Breast epithelium (tissue), 4 donors: ENCODE measurements at places on chromosomes 1 and 21. TPM values are rescaled to one million over a fixed set of nuclear protein-coding genes. Genes with fewer than 3 reads are reported as not detected.

- no peaks in the 10 kb centered on the region for H3K27me3 ChIP-seq
- peak overlapping the region; percentile 72 for H3K27ac ChIP-seq
- no peak for DNase-seq
- no peak overlapping the region for H3K4me3 ChIP-seq
- H3K4me1 ChIP-seq = peaks cover 10% of the 10 kb centered on the region
These were observed 224.0 kb downstream of the FGGY start for GRCh38 chr1:59520827-59521418.

- no peak within 1 kb of the TSS for H3K27ac ChIP-seq
- no peaks in the 10 kb centered on the region for H3K36me3 ChIP-seq
- H3K27me3 ChIP-seq = peaks cover 16% of the 10 kb centered on the region
- DNase-seq = no peak
- no peaks in the 10 kb centered on the region for H3K4me1 ChIP-seq
- peak within 1 kb of the TSS; percentile 36 for H3K4me3 ChIP-seq
These were observed at the start of gene TRIM58 for GRCh38 chr1:247857069-247857984. Gene TRIM58, plus strand, starts transcription at chr1:247857187. Its CDS starts 60 bp downstream, at chr1:247857247.

DNA sequence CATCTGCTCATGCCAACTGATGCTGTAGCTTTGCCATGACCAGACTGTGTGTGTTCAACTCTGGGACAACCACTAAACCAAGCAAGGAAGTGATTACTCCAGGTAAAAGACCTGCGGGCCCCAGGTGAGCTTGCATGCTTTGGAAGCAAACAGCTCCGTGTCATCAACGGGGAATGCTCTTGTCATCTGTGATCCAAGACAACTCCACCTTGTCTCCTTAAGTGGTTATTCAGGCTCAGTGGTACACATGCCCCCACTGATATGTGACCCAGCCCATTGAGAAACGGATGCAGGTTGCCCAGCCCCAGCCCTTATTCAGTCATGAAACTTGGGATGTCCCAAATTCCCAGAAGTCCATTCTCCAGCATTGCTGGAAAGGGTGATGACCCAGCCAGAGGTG lies 89.0 kb downstream of the TIAM1 start:
- no peak overlapping the region for H3K27ac ChIP-seq
- H3K36me3 ChIP-seq = no peaks in the 10 kb centered on the region
- DNase-seq = no peak
- H3K27me3 ChIP-seq = no peaks in the 10 kb centered on the region
- no peaks in the 10 kb centered on the region for H3K4me1 ChIP-seq
- no peak overlapping the region for H3K4me3 ChIP-seq

GRCh38 chr1:38052750-38053415 lies 6.3 kb upstream of the POU3F1 start:
- H3K27ac ChIP-seq = no peak overlapping the region
- no peak overlapping the region for H3K4me3 ChIP-seq
- DNase-seq = no peak
- H3K36me3 ChIP-seq = no peaks in the 10 kb centered on the region
- no peaks in the 10 kb centered on the region for H3K4me1 ChIP-seq
- H3K27me3 ChIP-seq = no peaks in the 10 kb centered on the region

GRCh38 chr1:110089561-110090275 lies 19.2 kb upstream of the ALX3 start:
- no peak overlapping the region for H3K27ac ChIP-seq
- H3K4me1 ChIP-seq = peaks cover 4% of the 10 kb centered on the region
- H3K4me3 ChIP-seq = no peak overlapping the region
- H3K36me3 ChIP-seq = no peaks in the 10 kb centered on the region
- no peak for DNase-seq
- H3K27me3 ChIP-seq = no peaks in the 10 kb centered on the region

DNA sequence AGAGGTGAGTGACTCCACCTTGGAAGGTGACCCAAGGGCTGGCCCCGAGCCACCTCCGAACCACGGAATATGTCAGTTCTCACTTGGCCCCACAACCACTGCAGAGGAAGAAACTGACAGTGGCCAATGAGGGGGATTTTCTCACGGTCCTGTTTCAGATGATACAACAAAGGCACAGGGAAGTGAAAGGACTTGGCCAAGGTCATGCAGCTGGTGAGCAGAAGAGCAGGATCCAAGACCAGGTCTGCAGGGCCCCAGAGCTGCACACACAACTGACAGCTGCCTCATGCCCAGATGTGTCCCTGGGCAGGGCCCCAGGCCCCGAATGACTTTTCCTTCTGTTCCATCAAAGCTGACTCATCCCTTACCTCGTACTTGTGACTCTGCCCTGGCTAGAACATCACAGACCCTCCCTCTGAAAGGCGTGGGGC lies 25.8 kb upstream of the EVA1B start:
- no peak for DNase-seq
- no peaks in the 10 kb centered on the region for H3K36me3 ChIP-seq
- H3K27ac ChIP-seq = peak overlapping the region; percentile 90
- H3K4me1 ChIP-seq = peaks cover 6% of the 10 kb centered on the region

DNA sequence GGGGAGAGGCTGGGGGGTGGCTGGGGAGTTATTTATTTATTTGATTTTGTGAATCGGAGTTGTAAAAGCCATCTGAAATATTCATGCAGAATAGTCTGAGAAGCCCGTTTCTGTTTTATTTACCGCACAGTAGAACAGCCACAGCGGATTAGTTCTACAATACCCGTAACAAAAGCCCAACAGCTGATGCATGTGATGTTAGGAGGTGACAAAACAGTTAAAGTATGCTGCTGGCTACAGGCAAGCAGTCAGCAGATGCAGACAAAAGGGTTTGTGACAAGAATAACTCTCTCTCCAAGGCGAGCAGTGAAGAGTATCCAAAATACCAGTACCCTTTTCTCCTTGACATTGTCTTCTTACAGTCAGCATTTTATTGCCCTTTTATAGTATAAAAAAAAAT lies 42.0 kb downstream of the PROX1 start:
- no peaks in the 10 kb centered on the region for H3K4me1 ChIP-seq
- no peak for DNase-seq
- H3K27ac ChIP-seq = no peak overlapping the region
- H3K27me3 ChIP-seq = no peaks in the 10 kb centered on the region

- H3K4me1 ChIP-seq = peaks cover 10% of the 10 kb centered on the region
- no peaks in the 10 kb centered on the region for H3K27me3 ChIP-seq
- no peak for DNase-seq
- no peak overlapping the region for H3K27ac ChIP-seq
These were observed 2.6 kb upstream of the MFN2 start for GRCh38 chr1:11977625-11978024.

DNA sequence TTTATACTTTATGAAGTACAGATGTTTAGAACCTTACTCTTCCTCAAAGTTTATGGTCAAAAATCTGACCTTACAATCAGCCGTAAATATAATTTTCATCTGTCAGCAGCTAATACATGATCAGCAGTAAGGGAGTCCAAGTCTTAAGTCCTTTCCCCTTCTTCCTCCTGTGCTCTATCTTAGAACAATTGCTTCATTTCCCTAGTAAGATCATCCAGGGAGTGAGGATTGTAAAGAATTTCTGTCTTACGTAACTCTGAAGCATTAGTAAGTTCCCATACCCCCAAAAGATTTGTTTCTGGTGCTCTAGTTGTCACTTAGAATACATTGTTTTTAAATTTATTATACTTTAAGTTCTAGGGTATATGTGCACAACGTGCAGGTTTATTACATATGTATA lies 2.1 kb downstream of the SETDB1 start:
- no peak overlapping the region for H3K4me3 ChIP-seq
- H3K27me3 ChIP-seq = no peaks in the 10 kb centered on the region
- no peak overlapping the region for H3K27ac ChIP-seq
- no peaks in the 10 kb centered on the region for H3K36me3 ChIP-seq
- H3K4me1 ChIP-seq = no peaks in the 10 kb centered on the region
- no peak for DNase-seq

GRCh38 chr1:186155594-186155993 lies 219.5 kb downstream of the TPR start:
- no peak overlapping the region for H3K4me3 ChIP-seq
- H3K36me3 ChIP-seq = no peaks in the 10 kb centered on the region
- H3K4me1 ChIP-seq = no peaks in the 10 kb centered on the region
- H3K27ac ChIP-seq = no peak overlapping the region

GRCh38 chr1:31663622-31664452 lies 19.2 kb upstream of the PEF1 start:
- DNase-seq = peak; percentile 68
- H3K27me3 ChIP-seq = no peaks in the 10 kb centered on the region
- no peaks in the 10 kb centered on the region for H3K36me3 ChIP-seq

DNA sequence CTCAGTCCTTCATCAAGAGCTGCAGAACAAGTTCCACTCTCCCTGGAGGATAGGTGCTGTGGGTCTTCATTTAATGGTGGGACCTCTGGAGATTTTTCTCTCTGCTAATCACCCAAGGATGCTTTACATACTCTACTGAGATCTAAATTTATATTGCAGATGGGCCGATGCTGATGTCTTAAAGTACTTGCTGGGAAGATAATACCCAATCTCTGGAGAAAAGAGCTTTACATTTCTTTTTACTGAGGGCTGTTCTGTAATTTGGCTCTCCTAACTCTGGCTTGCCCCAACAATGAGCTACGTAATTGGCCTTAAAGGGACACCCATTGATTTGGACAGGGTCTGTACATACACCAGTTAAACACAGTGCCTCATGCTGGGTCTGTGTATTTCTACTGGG lies 86.9 kb downstream of the ST6GALNAC3 start:
- no peaks in the 10 kb centered on the region for H3K27me3 ChIP-seq
- no peak for DNase-seq
- no peaks in the 10 kb centered on the region for H3K36me3 ChIP-seq
- H3K4me1 ChIP-seq = no peaks in the 10 kb centered on the region
- no peak overlapping the region for H3K27ac ChIP-seq
- no peak overlapping the region for H3K4me3 ChIP-seq

GRCh38 chr1:200306944-200307754 lies 102.7 kb downstream of the ZNF281 start:
- H3K36me3 ChIP-seq = no peaks in the 10 kb centered on the region
- DNase-seq = no peak
- H3K4me1 ChIP-seq = no peaks in the 10 kb centered on the region

GRCh38 chr1:74681449-74681848 lies 7.9 kb upstream of the ERICH3 start:
- no peaks in the 10 kb centered on the region for H3K4me1 ChIP-seq
- no peak for DNase-seq
- no peak overlapping the region for H3K27ac ChIP-seq

DNA sequence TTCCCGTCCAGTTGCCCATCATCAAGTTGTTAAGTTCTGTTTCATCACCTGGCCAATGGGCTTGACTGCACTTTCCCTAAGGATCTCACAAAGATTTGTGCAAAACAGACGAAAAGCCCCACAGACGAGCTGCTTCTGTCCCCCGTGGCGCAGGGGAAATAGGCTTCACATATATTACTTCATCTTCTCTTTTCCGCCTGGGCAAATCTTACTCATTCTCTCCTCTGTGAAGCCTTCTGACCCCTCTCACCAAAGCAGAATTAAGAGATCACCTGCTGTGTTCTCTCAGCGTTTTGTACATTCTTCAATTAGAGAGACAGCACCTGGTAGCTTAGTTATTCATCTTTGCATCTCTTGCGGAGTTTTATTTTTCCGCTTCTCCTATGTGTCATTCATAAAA lies 129.8 kb downstream of the IGSF21 start:
- DNase-seq = no peak
- H3K4me1 ChIP-seq = no peaks in the 10 kb centered on the region
- H3K27me3 ChIP-seq = no peaks in the 10 kb centered on the region
- no peak overlapping the region for H3K27ac ChIP-seq
- H3K36me3 ChIP-seq = no peaks in the 10 kb centered on the region

DNA sequence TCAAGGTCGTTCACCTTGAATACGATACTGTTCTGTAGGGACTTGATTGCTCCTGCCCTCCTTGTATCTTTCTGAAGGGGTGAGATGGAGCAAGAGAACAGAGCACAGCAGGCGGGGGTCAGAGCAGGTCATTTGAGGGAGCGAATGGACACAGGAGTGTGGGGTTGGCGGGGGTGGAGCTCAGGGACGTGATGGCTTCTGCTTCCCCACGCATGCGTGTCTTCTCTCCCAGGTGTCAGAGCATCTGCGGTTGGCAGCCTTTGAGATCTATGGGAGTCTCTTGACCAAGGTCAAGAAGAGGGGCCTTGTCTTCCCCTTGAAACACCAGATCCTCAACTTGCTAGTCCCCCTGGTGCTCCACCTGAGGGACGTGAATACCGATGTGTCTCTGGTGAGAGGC lies 63.9 kb downstream of the INAVA start:
- no peak overlapping the region for H3K27ac ChIP-seq
- no peak for DNase-seq
- no peaks in the 10 kb centered on the region for H3K36me3 ChIP-seq
- no peak overlapping the region for H3K4me3 ChIP-seq
- H3K27me3 ChIP-seq = no peaks in the 10 kb centered on the region

DNA sequence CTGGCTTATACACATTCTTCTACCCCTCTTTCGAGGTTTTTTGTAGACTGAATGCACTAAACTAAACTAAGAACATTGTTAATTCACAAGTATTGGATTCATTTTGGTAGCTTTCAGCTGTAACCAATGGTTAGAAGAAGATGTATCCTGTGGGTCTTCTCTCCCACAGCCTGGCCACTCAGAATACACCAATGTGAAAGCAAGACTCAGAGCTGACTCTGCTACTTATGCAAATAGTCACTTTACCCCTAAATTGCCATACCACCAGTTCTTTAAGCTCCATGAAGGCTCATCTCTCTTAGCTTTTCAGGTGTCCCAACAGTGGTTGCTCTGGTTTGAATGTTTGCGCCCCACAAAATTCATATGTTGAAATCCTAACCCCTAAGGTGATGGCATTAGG lies 60.1 kb downstream of the RGS13 start:
- no peaks in the 10 kb centered on the region for H3K36me3 ChIP-seq
- no peaks in the 10 kb centered on the region for H3K27me3 ChIP-seq
- no peak overlapping the region for H3K4me3 ChIP-seq
- no peak overlapping the region for H3K27ac ChIP-seq

DNA sequence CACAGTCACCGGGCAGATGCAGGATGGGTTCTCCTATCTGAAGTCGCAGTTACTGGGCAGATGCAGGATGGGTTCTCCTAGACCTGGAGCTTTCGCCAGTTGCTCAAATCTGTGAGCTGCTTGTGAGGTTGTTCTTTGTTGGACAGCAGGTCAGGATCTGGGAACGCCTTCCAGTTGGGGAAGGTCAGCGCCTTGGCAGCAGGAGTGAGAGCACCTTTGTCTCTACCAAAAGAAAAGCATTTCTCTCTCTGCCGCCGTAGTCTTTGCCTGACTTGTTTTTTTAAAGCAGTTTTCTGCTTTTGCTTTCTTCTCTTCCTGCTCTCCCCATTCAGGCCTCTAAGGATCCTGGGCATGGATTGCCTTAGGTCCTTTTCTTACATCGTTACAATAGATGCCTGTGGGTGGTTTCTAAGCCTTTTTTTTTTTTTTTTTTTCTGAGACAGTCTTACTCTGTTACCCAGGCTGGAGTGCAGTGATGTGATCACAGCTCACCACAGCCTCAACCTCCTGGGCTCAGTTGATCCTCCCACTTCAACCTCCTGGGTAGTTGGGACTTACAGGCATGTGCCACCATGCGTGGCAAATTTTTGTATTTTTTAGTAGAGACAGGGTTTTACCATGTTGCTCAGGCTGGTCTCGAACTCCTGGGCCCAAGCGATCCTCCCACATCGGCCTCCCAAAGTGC lies 15.7 kb downstream of the PEX14 start:
- no peaks in the 10 kb centered on the region for H3K36me3 ChIP-seq
- H3K4me1 ChIP-seq = peaks cover 7% of the 10 kb centered on the region
- H3K27me3 ChIP-seq = no peaks in the 10 kb centered on the region
- no peak overlapping the region for H3K4me3 ChIP-seq
- peak overlapping the region; percentile 29 for H3K27ac ChIP-seq

LY9 gene
- 5.9 TPM for total RNA-seq

ADARB1 gene
- 20.0 TPM for total RNA-seq

USH2A gene
- total RNA-seq = not detected

MAP3K21 gene
- total RNA-seq = 3.9 TPM

RHCE gene
- 0.66 TPM for total RNA-seq

RYR2 gene
- total RNA-seq = 0.59 TPM

PSEN2 gene
- total RNA-seq = 27.8 TPM

SMPDL3B gene
- total RNA-seq = 13.8 TPM

PERM1 gene
- total RNA-seq = 1.9 TPM

ZYG11B gene
- 47.4 TPM for total RNA-seq

GREM2 gene
- total RNA-seq = 2.0 TPM
